ENCODE measurements at places on chromosomes 5 and 9.

- no peak for DNase-seq
Observed at GRCh38 chr5:175743676-175744210, 85.9 kb downstream of the HRH2 start.

DNA sequence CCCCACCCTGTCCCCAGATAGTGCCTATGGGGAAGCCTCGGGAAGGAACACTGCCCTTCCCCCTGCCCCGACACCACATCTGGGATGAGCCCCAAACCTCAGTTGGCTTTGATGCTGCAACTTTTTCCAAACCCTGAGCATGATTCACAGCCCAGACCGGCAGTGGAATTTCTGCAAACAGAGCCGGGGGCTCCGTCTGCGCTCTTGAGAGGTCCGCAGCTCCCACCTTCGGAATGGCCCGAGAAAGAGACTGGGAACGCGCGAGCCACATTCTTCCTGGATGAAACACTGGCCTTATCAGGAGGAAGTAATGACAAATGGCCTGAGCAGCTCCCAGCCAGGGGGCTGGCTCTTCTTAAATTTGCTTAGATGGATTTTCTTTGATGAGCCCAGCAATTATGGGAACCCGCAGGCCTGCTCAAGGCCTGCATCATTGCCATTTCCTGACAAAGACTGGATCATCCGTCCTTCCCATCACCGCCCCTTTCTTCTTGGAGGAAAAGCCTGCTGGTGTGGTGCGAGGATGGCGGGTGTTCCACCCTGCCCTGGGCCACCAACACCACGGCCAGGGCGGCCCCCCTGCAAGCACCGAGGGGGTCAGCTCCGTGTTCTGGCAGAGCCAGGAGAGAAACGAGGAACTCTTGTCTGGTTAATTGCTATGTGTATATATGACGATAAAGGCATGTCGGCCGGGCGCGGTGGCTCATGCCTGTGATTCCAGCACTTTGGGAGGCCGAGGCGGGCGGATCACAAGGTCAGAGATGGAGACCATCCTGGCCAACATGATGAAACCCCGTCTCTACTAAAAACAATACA lies 38.8 kb upstream of the COL5A1 start:
- no peak for DNase-seq

- no peak for DNase-seq
Observed at GRCh38 chr9:13252852-13253251, 26.6 kb downstream of the MPDZ start.

- DNase-seq, result no peak
Observed at GRCh38 chr5:6755519-6755918, 42.3 kb downstream of the TENT4A start.

DNA sequence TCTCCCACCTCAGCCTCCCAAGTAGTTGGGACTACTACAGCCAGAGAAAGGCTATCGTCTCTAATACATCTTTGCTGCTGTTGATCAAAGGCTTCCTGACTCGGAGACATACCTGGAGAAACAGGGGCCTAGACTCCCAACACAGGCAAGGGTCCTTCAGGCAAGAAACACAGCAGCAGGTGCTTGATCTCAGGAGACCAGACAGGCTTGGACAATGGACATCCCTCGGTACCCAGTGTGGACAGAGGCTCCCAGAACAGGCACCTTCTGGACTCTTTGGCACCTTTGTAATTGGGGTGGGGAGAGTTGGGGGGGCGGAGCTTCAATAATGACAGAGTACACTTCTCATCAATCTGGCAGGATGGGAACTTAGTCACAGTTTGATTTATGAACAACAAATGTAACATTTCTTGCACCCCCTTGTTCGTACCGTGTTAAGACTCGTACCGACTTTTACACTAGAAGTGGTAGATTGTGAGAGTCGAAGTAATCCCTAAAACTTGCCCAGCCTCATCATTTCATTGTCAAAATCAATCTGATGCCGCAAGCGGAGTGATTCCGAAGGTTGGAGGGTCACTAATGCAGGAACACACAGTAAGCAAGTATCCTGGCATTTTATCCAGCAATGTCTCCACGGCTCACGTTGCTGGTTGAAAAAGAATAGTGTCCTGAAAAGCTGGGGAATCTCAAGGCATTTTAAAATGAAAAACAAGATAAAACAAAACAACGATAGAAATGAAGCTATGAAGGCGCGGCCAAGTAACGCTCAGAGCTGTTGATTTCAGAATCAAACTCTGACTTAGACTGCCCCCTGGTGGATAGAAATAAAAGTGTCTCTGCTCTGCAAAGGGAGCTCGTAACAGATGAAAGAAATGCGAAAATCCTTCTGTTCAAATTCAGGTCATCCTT lies 46.4 kb upstream of the STK32A start:
- DNase-seq, result no peak

DNA sequence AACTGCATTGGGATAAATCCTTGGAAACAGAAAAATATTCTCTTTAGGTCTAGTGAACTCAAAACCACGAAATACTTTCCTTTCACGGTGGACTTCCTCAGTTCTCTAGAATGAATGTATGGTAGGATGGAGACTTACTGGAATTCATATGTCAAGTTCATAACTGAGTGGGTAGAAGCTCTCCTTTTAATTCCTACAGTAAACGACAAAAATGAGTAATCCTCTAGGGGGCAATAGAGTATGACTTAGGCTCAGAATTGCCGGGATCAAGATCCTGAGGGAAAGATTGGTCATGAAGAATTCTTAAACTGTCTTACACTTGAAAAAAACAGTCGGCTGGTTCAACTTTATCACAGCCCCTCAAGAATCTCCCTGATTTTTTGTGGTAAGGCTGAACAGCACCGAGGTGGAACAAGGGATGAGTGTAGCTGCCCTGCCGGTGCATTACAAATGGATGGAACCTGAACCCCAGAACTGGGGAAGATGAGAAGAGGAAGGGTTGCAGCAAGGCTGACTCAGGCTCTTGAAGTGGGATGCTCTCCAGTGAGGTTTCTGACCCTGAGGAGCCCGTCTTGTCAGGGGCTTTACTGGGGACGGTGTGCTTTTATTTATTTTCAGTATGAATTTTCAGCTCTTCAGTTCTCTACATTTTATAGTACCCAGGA lies 14.0 kb upstream of the LOX start:
- DNase-seq, result no peak

DNA sequence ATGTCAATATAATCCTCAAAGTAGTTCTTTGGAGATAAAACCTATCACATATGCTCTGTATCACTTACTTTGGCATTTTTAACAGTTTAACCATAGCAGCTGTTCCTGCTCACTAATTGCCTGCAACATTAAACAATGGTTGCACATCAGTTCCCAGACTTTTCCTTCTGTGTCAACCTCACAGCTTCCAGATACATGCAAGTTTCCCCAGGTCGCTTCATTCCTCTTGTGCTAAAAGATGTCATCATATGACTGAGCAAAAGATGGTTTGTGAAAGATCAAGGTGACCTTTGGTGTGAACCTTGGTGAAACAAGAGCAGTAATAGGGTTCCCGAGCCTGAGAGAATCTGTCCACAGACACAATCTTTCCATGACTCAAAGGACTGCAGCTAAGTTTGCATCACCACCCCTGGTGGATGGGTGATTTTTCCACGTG lies 500.4 kb upstream of the PAPPA start:
- no peak for DNase-seq

DNA sequence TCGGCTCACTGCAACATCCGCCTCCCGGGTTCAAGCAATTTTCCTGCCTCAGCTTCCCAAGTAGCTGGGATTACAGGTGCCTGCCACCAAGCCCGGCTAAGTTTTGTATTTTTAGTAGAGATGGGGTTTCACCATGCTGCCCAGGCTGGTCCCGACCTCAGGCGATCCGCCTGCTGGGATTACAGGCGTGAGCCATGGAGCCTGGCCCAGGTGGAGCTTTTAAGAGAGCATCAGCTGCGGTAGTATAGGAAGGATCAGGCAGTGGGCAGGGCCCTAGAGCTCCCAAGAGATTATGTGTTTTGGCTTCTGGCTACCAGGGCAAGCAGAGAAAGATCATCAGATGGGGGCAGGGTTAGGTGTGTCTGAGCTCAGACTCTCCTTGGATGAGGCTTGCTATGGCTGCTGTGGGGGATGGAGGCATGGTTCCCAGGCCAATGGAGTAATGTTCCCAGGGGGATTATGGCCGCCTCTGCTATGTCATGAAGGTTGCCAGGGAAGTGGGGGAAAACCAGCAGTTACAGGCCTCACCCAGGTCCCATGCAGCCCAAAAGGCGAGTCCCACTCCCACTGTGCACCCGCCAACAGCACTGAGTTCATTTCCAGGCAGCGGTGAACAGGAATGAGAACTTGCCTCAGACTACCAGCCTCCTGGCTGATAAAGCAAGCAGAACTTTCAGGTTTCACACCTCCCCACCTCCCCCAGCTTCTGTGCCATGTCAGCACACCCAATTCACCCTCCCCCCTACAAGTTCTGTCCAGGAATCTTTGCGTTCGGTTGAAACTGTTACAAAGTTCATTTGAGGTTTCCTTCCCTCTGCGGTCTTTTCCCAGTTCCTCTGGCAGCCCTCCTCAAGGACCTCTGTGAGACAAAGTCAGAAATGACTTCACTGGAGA lies 507.6 kb downstream of the SPATA31D1 start:
- DNase-seq, result no peak

GRCh38 chr5:73565969-73566547 lies 515 bp downstream of the UTP15 start:
- no peak for DNase-seq

GRCh38 chr5:141994511-141995136 lies 18.2 kb downstream of the GNPDA1 start:
- DNase-seq, result no peak

- DNase-seq, result no peak
Observed at GRCh38 chr9:18997151-18997550, 35.9 kb downstream of the SAXO1 start.

DNA sequence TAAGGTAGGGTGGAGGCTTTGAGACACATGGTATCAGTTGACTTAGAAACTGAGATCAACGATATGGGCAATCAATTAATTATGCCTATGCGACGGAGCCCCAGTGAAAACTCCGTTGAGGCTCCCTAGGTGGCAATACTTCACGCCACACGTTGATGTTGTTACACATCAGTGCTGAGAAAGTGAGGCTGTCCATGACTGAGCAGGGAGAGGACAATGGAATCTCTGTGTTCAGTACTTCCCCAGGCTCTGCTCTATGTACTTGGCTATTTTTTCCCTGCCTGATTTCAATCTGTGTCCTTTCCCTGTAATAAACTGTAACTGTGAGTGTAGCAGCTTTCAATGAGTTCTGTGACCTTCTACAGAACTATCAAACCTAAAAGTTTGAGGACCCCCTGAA lies 211.7 kb downstream of the SNCAIP start:
- no peak for DNase-seq

GRCh38 chr5:172284611-172284980 lies 1.0 kb upstream of the UBTD2 start:
- DNase-seq, result no peak

- no peak for DNase-seq
Observed at GRCh38 chr9:92057226-92057625, 58.0 kb downstream of the SPTLC1 start.

- no peak for DNase-seq
Observed at GRCh38 chr5:108101821-108102220, 280.1 kb downstream of the FBXL17 start.

- no peak for DNase-seq
Observed at GRCh38 chr5:141778683-141779082, 96.7 kb upstream of the ARAP3 start.

GRCh38 chr9:133658442-133659431 lies 22.6 kb downstream of the DBH start:
- DNase-seq, result no peak

DNA sequence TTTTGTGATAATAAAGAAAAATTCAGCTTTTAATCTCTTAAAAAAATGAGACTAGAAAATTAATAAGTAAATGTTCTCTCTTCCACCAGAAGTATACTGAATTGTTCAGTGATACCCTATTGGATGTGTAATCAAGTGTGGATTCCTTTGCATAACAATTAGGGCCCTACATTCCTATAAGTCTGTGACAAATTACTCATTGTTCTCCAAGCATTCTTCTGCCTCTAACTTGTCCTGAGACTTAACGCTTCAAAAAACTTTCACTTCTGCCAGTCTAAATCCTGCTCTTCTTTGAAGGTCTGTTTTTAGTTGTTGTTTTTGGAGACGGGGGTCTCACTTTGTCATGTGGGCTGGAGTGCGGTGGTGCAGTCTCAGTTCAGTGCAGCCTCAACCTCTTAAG lies 9.2 kb upstream of the DDX46 start:
- DNase-seq, result no peak

DNA sequence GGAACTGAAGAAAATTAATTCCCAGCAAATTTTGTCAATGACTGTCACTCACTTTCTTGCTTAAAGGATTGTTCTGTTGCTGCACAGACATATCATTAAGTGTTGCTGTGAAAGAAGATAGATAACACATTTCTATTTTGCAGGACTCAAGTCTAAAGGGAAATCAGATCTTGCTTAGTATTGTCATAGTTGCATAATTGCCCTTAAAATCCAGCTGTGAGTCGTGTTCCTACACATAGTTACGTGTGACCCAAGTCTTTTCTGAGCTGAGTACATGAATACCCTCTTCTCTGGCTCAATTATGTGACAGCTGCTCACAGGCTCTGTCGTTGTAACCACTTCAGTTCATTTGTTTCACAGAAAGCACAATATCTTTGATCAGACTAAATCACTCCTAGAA lies 390.8 kb downstream of the DTWD2 start:
- DNase-seq, result no peak

DNA sequence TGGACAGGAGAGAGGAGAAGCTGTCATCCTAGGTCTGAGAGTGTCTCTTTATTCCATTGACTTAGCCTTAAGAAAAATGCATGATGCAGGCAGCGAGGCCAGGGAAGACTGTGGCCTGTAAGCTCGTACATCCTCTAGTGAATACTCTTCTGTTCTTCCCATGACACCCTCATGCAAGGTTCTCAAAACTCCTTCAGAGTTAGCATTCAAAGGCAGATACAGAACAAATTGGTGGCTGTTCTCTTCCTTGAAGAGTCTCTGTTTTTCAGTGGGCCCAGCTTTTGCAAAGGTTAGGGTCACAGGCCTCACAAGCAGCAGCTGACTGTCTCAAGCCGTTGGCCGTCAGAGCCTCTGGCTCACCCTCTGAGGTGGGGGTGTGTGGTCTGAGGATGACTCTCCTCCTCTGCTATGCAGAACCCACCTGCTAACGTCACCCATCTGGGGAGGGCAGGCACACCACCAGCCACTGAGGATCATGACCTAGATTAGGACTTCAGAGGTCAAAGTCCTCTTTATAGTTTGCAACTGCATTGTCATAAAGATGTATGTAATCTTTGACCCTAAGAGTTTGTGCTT lies 15.1 kb downstream of the ADCY2 start:
- DNase-seq, result no peak

- DNase-seq, result no peak
Observed at GRCh38 chr5:142537938-142538337, 148.0 kb downstream of the FGF1 start.

- DNase-seq, result no peak
Observed at GRCh38 chr5:164326219-164326618, 820.8 kb downstream of the MAT2B start.

GRCh38 chr5:150323092-150323491 lies 20.4 kb upstream of the ARSI start:
- no peak for DNase-seq

Measured in esophagus squamous epithelium (tissue), 5 donors.